ENCODE measurements at places on chromosomes 6 and 20.

DNA sequence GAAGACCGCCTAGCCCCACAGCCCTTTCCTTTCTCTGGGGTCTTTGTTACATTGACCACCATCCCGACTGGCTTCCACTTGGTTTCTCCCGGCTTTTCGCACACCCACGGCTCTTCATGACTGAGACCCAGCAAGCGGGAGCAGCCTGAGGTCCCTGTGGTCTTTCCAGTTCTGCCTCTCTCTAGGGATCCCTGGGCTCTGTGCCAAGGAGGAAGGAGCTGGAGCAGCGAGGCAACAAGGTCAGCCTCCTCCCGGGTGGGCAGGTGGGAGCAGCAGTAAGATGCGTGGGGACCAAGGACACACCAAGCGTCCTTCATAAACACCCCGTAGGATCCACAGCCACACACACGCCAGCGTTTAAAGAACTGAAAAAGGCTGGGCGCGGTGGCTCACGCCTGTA is 29.6 kb upstream of the MRGBP start:
- DNase-seq, result no peak

DNA sequence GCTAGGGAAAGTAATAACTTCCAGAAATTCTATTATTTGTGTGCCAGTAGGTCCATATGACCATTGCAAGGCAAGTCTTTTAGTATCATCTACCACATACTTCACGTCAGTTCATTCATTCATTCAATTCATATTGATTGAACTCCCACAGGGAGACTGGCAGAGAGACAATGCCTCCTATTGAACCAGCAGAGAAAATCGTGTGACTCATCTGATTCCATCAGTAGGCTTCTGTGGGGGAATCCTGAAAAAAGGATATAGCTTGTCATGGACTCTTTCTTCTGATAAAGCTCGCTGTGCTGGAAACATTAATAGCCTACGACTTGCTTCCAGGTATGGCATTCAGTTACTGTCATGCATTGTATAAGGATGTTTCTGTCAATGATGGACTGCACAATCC is 45.3 kb upstream of the CNR1 start:
- peak; percentile 2 for DNase-seq

DNA sequence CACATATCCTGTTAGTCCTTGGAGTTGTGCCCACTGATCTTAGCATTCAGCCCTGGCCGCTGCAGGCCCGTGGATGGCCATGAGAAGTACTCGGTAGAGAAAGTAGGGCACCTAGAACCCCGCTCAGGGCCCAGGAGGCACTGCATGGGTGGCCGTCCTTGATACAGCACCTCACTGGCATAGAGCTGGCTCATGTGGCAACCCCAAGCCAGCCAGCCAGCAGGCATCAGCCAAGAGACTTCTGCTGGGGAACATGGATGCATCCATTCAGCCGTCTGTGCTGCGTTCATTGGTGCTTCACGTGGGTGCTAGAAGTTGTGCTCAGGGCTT is 10.6 kb downstream of the PYGB start:
- DNase-seq, result no peak

DNA sequence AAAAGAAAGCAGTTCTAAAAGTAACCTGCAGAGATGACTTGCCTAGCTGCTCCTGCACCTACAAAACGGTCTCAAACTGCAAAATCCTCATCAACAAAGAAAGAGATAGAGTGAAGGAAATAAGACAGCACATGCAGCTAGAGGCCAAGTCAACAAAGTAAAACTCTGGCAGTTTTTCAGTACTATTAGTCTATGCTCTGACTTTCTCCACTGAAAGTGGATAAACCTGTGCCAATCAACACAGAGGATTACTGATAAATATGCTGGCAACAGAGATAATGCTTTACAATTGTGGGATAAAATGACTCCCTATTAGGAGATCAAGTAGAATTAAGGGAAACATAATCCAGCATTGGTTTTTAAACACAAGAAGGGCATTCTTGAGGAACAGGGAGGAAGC is 13.4 kb downstream of the KIAA0319 start:
- no peak for DNase-seq

DNA sequence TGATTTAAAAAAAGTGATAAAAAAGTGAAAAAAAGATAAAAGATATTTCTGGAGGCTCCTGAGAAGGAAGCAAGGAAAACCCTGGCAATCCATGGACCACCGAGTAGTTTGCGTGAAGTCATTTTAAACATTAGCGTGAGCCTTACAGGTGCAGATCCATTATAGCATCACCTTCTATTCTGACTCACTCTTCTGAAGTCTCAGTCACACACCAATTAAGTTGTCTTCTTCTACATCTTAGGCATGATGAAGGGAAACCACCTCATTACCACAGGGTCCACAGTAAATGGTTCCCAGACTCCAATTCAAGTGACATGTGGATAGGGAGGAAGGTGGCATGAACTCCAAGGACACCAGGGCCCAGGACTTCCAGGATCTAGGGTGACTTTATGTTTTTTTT is 99.1 kb downstream of the GJA10 start:
- DNase-seq, result no peak

DNA sequence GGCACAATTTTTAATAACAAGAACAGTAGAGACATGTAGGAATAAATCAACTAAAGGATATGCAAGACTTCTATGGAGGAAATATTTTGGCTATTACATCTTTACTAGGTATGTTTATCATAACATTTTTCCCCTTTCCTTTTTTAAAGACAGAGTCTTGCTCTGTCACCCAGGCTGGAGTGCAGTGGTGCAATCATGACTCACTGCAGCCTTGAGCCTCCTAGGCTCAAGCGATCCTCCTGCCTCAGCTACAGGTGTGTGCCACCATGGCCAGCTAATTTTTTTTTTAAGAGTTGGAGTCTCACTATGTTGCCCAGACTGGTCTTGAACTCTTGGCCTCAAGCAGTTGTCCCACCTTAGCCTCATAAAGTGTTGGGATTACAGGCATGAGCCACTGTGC is 37.0 kb downstream of the AKAP7 start:
- no peak for DNase-seq

DNA sequence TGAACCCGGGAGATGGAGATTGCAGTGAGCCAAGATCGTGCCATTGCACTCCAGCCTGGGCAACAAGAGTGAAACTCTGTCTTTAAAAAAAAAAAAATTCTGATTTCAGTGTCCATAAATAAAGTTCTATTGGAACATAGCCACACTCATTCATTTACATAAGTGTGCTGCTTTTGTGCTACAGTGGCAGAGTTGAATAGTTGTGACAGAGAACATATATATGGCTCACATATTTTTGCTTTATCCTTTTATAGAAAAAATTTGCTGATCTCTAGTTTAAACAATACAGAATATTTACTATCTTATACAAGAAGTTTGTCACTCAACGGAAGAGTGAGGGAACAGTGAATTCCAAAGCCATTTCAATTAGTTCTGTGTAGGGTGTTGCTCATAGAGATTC is 18.0 kb downstream of the MCM8 start:
- no peak for DNase-seq

GRCh38 chr6:3844097-3844463 is 5.1 kb upstream of the FAM50B start:
- DNase-seq, result no peak
